Karpas-422 (cell line): ENCODE measurements at places on chromosomes 3 and 15. TPM values are rescaled to one million over a fixed set of nuclear protein-coding genes. Genes with fewer than 3 reads are reported as not detected.

Gene EFCC1
- not detected in 2 replicates for total RNA-seq

Gene ADAMTS7
- 0.29 and 0.75 TPM in 2 replicates for total RNA-seq

Gene ZMYND10
- total RNA-seq: 1.3 and 1.4 TPM in 2 replicates

Gene ACSBG1
- not detected in 2 replicates for total RNA-seq

Gene IQCH
- 2.4 and 4.0 TPM in 2 replicates for total RNA-seq

Gene NOX5
- not detected in 2 replicates for total RNA-seq

Gene INKA1
- 5.7 and 9.8 TPM in 2 replicates for total RNA-seq

Gene TRH
- not detected in 2 replicates for total RNA-seq
